Kidney capillary endothelial cell (primary cell): ENCODE measurements at places on chromosomes 3 and 15.

DNA sequence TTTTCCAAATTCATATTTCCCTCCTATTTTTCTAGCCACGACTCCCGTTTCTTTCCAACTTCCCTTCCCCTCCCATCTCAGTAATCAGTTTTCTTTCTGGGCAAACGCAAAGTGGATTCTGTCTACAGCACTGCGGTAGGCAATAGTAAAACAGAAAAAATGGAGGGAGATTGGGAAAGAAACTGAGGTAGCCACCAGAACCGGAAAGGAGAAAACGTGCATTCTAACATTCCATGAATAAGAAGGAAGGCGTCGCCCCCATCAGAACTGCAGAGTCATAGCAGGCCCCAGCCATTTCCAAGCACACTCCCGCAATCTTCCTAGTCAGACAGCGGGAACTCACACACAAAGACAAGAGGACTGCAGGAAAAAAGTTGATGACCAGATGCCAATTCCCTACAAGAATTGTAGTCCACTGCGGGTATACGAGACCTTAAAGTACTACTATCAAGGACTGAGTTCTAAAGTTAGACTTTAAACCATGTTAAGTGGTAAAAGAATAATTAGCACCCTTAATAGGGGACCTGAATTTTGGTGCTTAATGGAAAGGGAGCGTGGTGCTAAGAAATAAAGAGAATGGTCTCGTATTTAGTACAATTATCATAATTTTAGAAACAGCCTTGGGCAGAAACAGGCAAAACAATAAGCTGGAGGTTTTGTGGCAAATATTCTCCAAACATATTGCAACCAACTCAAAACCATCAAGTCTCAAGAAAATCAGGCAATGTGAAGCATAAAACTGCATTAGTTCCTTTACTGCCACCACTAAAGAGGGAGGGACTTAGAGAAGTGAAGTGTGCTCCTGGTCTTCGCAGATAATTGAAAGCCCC, 1.4 kb downstream of the PFN2 start:
- peak; percentile 60 for DNase-seq

GRCh38 chr15:83602021-83602420, 51.9 kb upstream of the ADAMTSL3 start:
- peak; percentile 10 for DNase-seq

- no peak for DNase-seq
Observed at GRCh38 chr3:156455839-156456238, 99.1 kb downstream of the SSR3 start.

- DNase-seq = no peak
Observed at GRCh38 chr15:63946524-63947065, 99.7 kb downstream of the DAPK2 start.

DNA sequence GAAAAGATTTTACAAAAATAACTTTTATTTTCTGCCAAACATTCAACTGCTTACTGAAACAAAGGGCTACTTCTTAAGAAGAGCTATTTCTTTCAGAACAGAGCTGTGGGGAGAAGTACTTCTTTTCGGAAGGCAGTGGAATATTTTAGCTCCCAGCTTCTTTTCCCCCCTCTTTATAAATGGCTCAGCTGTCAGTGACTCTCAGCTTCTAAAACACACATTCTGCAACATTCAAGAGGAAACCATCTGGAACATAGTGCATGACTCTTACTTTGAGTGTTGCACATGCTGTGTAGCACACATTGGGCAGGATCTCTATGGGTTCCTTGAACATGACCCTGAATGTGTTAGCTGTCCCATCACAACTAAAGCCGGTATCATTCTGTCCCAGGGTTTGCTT, 7.0 kb upstream of the C15orf40 start:
- DNase-seq = no peak

- DNase-seq = no peak
Observed at GRCh38 chr3:156461889-156462288, 93.0 kb downstream of the SSR3 start.

GRCh38 chr15:29107971-29108645, 161.5 kb downstream of the NSMCE3 start:
- no peak for DNase-seq

- no peak for DNase-seq
Observed at GRCh38 chr3:97662762-97663161, 101.8 kb upstream of the ARL6 start.
